ENCODE measurements at places on chromosomes 11 and 22.
A peak's percentile ranks its signal among the peaks of the same experiment; 100 is the strongest.

DNA sequence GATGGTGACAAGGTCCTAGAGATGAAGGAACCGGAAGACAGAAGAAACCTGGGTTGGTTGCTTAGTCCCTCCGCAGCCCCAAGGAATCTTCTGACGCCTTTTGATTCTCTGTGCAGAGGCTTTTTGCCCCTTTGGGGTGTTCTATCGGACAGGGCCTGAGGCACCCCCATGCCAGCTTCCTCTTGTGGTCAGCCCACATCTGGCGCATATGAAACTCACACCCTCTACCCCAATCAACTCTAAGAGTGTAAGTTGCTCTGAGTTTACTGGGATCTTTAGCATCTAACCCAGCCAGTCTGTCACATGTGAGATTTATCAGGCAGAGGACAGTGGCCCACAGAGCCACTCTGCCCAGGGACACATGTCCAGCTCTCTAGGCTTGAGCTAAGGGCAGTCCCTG lies 17.4 kb downstream of the RASD2 start:
- no peak for DNase-seq

DNA sequence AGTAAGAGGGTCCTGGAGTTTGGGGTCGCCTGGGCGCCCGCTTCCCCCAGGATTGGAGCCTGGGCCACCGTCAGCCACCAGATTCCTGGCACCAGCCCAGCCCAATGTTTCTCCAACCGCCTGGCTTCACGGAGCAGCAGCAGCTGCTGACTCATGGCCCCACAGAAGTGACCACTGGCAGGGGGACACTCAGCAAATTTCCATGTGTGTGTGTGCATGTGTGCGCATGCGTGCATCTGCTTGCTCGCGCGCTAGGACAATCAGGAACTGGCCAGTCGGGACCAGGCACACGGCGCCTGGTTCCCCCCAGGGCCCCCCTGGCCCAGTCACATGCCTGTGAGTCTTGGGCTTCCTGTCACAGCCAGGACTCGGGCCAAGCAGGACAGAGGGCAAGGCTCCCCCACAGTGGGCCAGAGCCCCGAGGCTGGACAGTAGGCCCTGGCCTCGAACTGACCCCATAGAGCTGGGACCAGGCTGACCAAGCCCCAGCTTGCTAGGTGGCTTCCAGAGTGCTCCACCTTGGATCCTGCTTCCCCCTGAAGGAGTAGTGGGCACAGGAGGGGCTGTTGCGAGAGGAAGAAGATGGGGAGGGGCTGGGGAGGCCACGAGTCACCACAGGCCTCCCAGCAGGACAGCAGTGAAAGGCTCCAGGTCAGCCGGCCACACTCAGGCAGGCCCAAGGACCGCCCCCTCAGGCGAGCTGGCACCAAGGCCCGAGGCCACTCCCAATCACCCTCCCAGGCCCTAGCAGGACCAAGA lies 3.2 kb downstream of the CTSD start:
- DNase-seq, result no peak

GRCh38 chr11:134676516-134677287 lies 264.7 kb upstream of the B3GAT1 start:
- no peak for DNase-seq

DNA sequence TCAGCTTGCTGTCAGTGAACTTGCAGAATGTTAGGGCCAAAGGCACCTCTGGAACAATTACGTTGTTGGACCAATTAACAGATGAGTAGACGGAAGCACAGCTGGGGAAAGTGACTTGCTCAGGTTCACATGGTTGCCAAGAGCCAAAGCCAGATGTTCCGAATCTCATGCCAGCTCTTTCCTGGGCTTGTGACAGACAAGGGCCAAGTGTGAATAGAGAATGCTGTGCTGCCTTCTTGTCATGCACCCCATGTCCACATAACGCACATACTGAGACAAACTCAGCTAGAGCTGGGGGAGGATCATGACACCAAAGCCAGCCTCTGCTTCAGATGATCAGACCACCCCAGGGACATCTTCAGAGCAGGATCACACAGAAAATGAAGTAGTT lies 616.3 kb downstream of the INSC start:
- DNase-seq, result no peak

DNA sequence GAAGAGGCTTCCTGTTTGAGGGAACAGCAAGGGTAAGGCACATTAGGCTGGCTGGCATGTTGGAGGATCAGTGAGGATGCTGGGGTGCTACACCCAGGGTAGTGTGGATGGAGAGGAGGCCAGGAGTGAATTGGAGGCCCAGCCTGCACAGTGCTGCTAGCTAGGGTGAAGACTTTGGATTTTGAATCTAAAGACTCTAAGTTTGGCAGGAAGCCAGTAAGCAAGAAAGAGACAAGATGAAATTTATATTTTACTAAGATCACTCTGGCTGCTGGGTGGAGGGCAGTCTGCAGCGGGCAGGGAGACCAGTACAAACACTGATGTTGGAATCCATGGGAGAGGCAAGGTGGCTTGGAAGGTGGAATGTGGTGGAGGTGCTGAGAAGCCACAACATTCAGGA lies 43.6 kb downstream of the TSPAN18 start:
- no peak for DNase-seq

DNA sequence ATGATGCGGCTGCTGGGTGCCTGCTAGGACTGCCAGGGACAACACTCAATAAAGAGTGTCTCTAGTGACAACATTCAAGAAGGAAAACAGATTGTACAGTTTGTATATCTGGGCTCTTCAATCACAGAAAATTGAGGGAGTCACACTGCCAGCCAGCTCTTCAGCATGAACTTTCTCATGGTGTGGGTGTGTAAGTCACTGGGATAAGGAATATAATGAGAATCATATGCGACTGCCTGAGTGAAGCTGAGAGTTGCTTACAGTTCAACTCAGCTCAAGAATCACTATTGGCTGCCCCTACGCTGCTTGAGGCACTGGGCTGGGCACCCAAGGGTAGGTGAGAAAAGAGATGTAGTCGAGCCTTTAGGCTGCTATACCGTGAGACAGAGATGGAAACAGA lies 328.1 kb upstream of the PITPNB start:
- DNase-seq, result no peak

- DNase-seq, result peak; percentile 73
Measured at GRCh38 chr11:65884716-65885092, 3.6 kb downstream of the FIBP start.

DNA sequence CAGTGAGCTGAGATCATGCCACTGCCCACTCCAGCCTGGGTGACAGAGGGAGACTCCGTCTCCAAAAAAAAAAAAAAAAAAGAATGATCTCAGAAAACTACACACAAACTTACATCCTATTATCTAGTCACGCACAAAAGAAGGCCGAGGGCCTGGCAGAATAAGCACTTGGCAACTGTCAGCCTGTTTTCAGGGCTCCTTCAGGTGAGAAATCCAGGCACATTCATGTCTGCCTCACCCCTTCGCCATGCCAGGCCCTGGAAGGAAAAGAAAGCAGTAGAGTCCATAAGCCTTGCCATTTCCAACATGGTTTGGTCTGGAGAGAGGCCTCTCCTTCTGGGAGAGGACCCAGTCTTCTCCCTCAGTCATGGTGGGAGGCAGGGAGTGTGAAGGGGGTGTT lies 30.9 kb downstream of the C11orf58 start:
- no peak for DNase-seq

DNA sequence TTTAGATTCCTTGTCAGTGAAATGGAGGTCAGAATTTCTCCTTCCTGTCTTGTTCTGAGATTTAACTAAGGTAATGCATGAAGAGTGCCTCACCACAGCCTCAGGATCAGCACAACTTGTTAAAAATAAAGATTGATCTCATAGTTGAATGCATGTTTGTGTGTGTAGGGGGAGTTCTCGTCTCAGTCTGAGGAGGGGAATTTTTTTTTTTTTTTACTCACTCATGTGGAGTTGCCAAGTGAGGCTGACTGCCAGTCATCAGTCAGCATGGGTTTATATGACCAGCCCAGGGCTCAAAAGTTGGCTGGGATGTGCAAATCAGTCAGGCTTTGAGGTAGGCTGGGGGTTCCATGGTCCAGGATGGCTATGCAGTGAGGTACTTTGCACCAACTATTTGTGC lies 113.2 kb downstream of the FANCF start:
- DNase-seq, result no peak

- DNase-seq, result no peak
Measured at GRCh38 chr11:119802670-119803069, 73.7 kb upstream of the NECTIN1 start.

DNA sequence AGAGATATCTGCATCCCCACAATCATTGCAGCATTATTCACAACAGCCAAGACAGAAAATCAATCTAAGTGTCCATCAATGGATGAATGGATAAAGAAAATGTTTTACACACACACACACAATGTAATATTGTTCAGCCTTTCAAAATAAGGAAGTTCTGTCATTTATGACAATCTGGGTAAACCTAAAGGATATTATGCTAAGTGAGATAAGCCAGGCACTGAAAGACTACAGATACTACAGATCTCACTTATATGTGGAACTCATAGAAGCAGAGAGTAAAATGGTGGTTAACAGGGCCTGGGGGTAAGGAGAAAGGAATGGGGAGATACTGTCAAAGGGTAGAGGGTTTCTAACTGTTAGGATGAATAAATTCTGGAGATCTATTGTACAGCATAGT lies 36.0 kb upstream of the EED start:
- DNase-seq, result no peak

DNA sequence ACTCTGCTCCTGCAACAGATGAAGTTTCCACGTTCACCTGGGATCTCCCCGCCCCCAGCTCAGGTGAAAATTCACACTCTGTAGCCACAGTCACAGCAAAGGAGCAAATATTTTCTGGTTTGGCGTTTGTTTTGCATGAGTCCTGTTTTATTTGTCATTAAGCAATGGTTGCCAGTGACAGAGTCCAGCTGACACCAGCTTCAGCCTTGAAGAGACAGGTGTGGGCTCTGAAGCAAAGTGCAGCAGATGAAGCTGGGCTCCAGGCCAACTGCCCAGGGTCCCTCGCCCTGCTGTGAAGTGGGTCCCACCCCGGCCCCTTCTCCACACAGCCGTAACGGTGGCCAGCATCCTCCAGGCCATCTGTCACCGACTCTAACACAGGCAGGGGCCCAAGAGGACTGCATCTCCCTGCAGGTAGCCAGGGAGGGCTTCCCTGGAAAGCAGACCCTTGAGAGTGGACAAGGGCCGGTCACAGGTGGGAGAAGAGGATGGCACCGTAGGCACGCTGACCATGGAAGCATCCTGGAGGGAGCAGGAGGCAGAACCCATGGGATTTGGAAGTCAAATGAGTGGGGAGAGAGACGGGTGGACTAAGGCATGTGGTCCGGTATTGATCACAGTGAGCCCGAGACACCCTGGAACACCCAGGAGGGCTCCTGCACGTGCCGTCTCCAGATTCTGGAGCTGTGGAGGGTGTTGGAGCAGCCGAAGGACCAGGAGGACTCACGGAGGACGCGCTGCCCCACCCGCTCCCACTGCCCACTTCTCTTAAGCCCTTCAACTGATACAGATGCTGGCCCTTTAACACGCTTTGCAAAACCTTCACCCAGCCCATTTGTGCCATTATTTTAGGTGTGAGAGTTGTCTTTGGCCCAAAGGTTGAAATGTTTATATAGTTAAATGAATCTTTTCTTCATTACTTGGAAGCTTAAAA lies 294.5 kb downstream of the BRD1 start:
- no peak for DNase-seq

DNA sequence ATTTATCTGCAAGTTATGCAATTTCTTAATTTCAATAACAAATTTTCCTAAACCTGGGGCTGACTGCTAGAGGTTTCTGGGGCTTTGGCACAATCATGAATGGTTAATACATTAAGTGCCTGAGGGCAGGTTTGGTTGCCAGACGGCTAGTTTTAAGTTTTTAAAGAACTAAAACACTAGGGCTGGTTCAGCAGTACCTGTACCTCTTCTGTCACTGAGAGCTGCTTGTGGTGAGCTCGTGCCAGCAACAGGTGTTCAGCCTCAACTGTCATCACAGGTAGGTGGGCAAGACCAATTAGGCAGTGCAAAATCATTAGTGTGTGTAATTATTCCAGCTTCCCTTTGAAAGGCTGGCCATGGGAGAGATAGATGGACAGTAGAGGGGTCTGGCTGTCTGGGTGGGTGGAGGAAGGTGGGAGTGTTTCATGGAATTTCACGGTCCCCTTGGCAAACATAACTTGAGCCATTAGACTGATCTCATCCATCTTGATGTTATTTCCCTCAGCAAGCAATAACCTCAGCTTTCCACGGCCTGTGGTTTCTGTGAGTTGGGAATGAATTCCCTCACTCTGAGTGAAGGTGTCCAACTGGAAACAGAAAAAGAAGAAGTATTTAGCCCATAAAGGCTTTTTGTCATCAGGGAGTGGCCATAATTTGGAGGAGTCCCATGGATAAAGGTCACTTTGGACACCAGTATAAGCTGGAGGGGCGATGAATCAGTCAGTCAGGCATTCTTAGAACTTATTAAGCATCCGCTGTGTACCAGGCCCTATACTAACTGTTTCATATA lies 114.8 kb downstream of the SNX19 start:
- DNase-seq, result no peak

- no peak for DNase-seq
Measured at GRCh38 chr11:129237880-129238638, 45.9 kb upstream of the ARHGAP32 start.

DNA sequence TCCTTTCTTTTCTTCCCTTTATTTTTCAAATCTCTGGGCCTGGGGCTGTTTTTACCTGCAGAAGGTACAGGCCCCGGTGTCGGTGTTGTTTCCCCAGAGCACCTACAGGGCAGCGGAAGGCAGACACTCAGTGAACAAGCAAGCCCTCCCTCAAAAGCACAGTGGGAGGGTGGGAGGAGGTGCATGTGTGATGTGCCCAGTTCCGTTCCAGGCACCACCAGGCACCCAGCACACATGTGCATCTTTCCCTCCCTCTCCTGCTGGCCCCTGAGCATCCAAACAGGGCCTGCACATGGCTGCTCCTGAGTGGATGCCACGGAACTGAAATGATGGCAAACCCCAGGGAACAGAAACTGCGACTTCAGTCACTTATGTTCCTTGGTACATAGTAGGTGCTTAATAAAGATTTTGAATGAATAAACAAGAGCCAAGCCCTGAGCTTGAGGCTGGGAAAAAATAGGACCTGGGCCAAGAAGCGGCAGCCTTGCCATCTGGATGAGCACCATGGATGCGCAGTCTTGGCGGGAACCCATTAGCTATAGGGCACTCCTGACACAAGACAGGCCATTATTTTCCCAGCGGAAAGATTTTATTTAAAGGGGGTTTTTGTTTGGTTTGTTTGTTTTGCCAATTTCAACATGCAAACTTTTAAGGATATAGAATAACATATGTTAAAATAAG lies 47.8 kb downstream of the ARRB1 start:
- no peak for DNase-seq

- peak; percentile 42 for DNase-seq
Measured at GRCh38 chr22:36286096-36286957, 33.4 kb downstream of the APOL1 start.

DNA sequence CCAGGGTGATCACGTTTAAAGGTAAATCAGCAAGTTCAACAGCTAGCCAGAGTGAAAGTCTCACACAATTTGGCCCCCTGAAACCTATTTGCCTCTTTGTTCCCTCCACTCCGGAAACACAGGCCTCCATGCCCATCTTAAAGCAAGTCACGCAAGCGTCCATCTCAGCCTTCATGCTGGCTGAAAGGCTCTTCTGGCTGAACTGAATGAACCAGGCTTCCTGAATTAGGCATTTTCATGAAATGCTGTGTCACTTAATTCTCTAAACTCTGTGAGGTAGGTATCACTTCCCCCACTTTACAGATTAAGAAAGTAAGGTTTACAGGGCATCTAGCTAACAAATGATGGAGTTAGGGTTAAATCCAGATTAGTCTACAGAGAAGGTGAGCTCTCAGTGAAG lies 1.4 kb downstream of the SLC25A17 start:
- no peak for DNase-seq

Data from activated effector memory CD4-positive, alpha-beta T cell treated with Interleukin-2 at 50 U/mL for 16 hours (primary cell).